HFFc6 (cell line): ENCODE measurements at places on chromosomes 2 and 18. TPM values are rescaled to one million over a fixed set of nuclear protein-coding genes. Genes with fewer than 3 reads are reported as not detected.

Gene SH2D6
- total RNA-seq, result 0.25 TPM in 1 of 3 replicates, not detected in the others

GRCh38 chr18:68569936-68570335 lies 145.0 kb downstream of the TMX3 start:
- DNase-seq, result no peak

Gene GPR55
- total RNA-seq, result not detected in 3 replicates

Gene GALNT5
- 24.2 to 65.6 TPM (median 40.5 TPM) in 3 replicates for total RNA-seq

DNA sequence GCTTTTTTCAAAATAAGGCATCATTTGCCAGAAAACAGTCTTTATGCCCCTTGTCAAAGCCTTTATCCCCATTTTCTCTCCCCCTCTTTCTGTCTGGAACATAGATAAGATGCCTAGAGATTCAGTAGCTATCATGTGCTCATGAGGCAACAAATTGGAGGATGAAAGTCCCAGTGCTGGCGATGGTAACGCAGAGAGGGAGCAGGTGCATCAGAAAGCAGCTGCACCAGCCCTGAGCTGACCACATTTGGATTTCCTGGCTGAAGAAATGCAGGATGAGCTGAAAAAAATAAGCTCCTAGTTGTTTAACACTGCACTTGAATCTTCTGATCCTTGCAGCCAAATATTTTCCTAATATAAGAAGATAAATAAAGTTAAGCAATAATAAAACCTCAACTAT lies 48.0 kb downstream of the LOXHD1 start:
- no peak for DNase-seq

GRCh38 chr2:101580528-101580927 lies 105.6 kb upstream of the RFX8 start:
- no peak for DNase-seq

- DNase-seq, result no peak
These were observed 31.7 kb downstream of the MBP start for GRCh38 chr18:77100751-77101355.

DNA sequence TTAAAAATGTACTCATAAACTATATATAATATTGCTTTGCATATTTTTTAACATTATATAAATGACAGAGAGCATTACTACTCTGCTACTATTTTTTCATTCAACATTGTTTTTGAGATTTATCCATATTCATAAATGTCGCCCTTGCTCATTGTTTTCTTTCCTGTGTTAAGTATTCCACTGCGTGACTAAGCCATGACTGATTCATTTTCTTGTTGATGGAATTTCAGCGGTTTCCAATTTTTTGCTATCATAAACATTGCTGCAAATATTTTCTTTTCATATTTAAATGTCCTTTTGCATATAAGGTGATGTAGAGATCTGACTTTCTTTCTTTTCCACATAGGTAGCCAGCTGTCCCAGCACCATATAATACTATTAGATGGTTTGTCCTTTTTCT lies 57.6 kb downstream of the SFXN5 start:
- DNase-seq, result no peak

DNA sequence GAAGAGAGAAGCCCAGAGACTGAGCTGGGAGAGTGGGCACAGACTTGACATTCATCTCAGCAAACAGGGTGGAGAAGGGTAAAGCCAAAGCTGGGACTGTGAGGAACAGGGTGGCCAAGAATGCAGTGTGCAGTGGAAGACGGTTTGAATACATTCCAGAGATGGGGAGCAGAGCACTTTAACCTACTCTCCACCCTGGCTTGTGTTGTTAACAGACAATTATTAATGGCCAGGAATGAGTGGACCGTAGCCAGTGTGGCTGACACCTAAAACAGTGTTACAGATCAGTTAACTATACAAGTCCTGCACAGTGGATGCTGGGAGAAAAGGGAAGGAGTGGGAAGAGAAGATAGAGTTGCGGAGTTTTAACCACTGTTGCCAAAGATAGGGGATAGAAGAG lies 7.4 kb upstream of the NAB1 start:
- DNase-seq, result no peak

DNA sequence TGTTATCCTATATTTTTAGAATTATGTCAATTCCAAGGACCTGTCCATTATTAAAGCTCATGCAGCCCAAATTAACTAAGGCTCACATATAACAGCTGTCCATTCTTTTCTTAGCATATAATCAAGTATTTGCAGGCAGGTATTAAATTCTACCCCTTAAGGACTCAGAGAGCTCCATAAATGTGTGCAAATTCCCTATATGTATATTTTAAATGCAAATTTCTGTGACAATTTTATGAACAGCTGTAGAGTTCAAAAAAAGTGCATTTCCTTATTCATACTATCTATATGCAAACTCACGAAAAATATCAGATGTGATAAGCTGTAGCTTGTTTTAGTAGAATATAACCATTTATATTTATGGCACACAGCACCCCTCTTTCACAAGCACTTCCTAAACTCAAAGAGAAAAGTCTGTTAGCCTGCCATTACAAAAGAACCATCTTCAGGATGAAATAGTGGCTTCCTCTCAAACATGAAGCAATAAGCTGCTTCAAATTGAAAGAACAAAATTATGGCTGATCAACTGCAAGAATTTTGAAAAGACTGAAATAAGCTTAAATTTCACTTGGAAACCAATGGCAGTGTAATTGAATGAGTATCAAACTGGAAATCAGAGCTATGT lies 155.0 kb upstream of the REG3G start:
- no peak for DNase-seq

GRCh38 chr18:37956902-37957301 lies 391.3 kb upstream of the CELF4 start:
- DNase-seq, result no peak

DNA sequence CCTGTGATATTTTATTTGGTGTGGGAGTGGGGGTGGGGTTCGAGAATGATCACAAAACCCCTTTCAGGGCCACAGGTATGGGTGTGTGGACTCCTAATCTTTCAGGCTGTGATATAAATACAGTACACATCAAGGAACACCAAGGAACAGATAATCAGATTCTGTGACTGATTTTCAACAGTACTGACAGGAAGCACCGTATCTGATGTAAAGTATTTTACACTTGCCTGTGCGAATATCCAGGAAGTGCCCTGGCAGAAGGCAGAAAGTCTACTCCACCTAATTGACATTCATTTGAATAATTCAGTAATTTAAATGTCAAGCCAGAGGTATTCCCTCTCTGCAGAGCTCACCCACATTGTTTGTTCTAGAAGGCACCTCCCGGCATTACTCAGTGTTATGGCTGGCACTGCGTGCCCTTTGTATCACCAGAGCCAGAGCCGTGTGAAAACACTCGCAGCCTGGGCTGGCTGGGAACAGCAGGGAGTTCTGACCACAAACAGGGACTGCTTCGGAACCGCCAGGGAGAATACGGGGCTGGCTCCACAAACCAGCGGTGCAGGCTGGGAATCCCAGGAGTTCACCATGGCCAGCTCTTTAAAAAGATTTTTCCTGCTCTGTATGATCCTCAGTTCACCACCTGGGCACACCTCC lies 91.8 kb downstream of the ACVR1 start:
- DNase-seq, result no peak

DNA sequence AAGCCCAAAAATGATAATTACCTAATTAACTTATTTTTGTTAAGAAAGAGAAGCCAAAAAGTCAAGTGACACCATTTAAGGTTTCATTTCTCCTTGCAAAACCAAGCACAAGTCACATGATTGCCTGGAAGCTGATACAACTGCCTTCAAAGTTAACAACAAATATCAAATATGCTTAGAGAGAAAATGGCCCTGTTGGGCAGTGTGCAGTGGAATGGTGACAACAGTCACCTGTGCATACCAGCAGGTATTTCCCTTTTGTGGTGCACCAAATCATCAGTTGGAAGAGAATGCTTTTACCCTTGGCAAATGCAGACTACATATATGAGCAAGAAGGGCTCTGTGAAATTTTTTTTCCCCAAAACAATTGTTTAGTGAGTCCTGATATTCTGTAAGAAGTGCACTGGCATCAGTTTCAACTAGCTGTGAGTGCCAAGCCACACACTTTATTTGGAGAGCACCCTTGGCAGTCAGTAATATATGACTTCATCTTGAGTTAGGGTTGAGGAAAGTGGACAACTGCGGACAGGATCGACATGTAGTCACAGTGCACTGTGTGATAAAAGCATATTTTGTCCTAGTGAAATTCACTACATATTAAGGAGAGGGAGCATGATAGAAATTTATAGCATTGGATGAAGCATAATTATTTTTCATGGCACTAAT lies 74.9 kb upstream of the DOCK10 start:
- no peak for DNase-seq

DNA sequence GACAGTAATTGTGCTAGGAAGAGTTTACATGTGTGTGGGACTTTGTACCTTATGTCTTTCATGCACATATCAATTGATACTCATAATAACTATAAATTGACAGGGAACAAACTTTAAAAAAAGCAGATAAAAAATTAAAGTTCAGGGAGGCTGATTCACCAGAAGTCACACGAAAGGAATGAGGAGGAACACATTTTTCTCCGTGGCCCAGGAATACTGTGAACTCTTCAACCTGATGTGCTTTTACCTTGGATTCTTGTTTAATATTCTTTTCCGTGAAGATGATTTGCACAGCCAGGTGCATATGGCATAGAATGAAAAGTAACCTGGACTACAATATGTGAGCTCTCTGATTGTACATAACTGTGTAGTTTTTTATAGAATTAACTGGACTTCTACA lies 326.3 kb downstream of the CDH7 start:
- DNase-seq, result no peak

DNA sequence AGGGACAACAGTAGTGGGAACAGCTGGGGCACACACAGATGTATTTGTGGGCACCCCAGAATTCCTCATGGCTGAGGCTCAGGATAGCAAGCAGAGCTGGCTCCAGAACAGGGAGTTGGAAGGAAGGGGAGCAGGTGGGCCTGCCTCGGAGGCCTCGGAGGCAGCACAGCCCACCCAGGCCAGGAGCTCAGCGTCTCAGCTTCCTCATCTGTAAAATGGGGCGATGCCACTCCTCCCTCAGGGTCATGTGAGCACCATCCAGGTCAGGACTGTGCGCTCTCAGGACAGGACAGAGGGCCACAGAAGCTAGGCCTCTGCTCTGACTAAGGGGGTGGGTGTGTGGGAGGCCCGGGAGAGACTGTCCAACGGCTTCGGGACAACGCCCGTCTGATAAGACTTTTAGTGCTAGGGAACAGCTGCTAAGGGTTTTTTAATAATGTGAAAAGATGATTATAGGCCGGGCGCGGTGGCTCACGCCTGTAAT lies 106.2 kb downstream of the HDAC4 start:
- DNase-seq, result no peak

- DNase-seq, result no peak
These were observed 2.6 kb upstream of the RFX8 start for GRCh38 chr2:101477556-101477955.

Gene PSMA8
- total RNA-seq, result not detected in 3 replicates

Gene GNAL
- 0.20 TPM in 1 of 2 replicates, not detected in the other for total RNA-seq

DNA sequence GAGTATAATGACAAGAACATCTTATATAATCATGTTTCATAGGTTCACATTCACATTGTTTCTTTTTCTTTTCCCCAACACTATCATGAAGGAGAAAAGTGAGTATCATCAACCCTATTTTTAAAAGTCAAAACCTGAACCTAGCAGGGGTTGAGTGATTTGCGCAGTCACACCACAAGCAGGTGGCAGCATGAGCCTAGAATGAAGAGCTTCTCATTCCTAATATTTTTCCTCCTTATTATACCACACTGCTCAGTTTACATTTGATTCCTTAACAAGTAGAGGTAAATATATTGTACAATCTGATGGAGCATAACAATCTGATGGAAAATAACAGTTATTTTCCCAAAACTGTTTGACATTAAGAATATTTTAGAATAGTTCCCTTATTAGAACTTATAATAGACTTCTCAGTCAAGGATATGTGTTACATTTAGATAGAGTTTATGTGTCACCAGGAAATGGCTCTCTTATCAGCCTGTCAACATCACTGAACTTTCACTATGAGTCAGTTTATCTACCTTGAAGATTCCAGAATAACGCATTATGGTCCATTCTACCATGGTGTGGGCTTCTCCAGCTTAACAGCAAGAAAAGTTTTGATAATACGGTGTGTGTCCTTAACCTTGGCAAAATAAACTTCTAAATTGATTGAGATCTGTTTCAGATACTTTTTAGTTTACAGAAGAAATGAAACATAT lies 119.5 kb downstream of the NEB start:
- no peak for DNase-seq

Gene LAMA3
- 0.46 to 1.8 TPM (median 1.3 TPM) in 3 replicates for total RNA-seq

GRCh38 chr2:208466151-208466919 lies 59.7 kb downstream of the PTH2R start:
- DNase-seq, result no peak

- peak; percentile 57 for DNase-seq
These were observed 231.7 kb upstream of the FOSL2 start for GRCh38 chr2:28160986-28161425.

DNA sequence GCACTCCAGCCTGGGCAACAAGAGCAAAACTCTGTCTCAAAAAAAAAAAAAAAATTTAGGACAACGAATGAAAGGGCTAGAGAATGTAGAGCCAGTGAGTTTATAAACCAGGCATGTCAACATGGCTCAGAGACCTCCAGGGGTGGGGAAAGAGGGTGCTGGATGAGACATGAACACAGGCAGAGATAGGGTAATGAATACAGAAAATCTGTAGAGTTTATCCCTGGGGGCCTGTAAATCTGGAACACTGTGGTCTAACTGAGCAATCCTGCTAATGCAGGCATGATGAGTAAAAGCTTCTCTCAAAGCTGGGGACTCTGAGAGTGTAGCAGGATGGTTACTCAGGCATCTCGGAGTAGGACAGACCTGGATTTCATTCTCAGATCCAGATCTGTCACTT lies 59.2 kb upstream of the IGFBP2 start:
- DNase-seq, result no peak

DNA sequence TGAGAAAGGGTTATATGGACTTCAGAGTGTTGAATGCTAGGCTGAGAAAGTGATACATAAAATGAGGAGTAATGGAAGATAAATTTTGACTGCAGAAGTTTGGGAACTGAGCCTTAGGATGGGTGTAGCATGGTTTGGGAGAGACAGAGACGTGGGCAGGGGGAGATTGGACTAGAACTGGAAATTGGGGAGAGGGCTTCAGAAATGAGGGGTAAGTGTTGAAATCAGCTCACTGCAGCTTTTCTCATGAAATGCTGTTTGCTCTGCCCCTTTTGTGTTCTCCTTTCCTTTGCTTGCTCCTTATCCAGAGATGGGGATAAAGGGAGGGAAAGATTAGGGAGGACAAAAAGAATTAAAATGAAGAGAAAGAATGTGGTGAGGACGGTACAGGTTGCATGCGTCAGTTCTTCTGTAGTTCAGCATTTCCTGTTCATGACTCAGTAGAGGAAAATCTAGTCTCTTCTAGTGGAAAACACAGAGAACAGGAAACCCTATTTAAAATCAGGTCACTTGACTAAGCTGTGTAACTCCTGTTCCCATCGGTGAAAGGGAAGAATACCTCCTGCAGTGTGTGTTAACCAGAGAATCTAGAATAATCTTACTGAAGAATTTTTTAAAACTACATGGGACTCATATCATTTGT lies 105.6 kb downstream of the CRIM1 start:
- peak; percentile 90 for DNase-seq

GRCh38 chr2:142119347-142119746 lies 11.5 kb downstream of the LRP1B start:
- no peak for DNase-seq

DNA sequence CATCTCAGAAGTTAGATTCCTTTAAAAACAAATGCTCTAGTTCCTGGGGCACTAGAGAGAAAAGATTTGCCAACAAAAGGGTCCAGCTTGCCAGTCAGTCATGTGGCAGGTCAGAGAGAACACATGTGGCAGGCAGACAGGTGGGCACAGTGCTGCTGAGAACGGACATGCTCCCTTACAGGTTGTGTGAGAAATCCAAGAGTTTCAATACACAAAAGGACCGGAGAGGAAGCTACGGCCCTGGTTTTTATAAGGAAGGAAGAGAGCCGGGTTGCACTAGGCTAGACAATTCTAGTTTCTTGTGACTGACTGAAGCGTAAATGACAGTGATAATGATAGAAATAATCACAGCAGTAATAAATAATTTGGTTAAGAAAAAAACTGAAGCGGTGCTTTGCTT lies 18.3 kb downstream of the CDC42EP3 start:
- no peak for DNase-seq
